ENCODE measurements at places on chromosomes 2 and 18. TPM values are rescaled to one million over a fixed set of nuclear protein-coding genes. Genes with fewer than 3 reads are reported as not detected.

Gene MATN3
- 3.0 TPM for polyA plus RNA-seq

Gene ADCYAP1
- polyA plus RNA-seq: 0.14 TPM

Gene RAB6C
- polyA plus RNA-seq: 0.03 TPM

Gene PSD4
- polyA plus RNA-seq: 0.93 TPM

Gene POTEJ
- polyA plus RNA-seq: not detected

Gene CSRNP3
- 1.3 TPM for polyA plus RNA-seq

Gene PREPL
- polyA plus RNA-seq: 13.6 TPM

Gene ZRANB3
- polyA plus RNA-seq: 4.5 TPM

Gene CNDP1
- 0.09 TPM for polyA plus RNA-seq

Gene DNAJC5G
- 0.83 TPM for polyA plus RNA-seq

Gene UBE2F
- 43.3 TPM for polyA plus RNA-seq

Gene STAMBP
- polyA plus RNA-seq: 35.8 TPM

Gene SFTPB
- polyA plus RNA-seq: not detected

Gene HOXD8
- polyA plus RNA-seq: not detected

Gene COLEC12
- polyA plus RNA-seq: 0.47 TPM

Gene PAX8
- 0.08 TPM for polyA plus RNA-seq

Gene KCNK3
- polyA plus RNA-seq: 0.33 TPM

Gene ALPI
- not detected for polyA plus RNA-seq

Gene FLACC1
- polyA plus RNA-seq: not detected

Gene C2orf66
- not detected for polyA plus RNA-seq

Gene KATNAL2
- polyA plus RNA-seq: 10.0 TPM

Gene METTL4
- polyA plus RNA-seq: 8.5 TPM

Gene THSD7B
- 0.50 TPM for polyA plus RNA-seq

Gene MFSD2B
- polyA plus RNA-seq: 0.33 TPM
